Stimulated activated CD8-positive, alpha-beta memory T cell treated with anti-CD3 and anti-CD28 coated beads, Interleukin-2, amount 100 ng/mL, for 1 hour (primary cell): ENCODE measurements at places on chromosomes 5 and 9.
A peak's percentile ranks its signal among the peaks of the same experiment; 100 is the strongest.

GRCh38 chr5:82018462-82018861 lies 46.6 kb downstream of the ATG10 start:
- DNase-seq: no peak

- no peak for DNase-seq
Measured at GRCh38 chr5:176670449-176670848, 23.2 kb downstream of the TSPAN17 start.

- no peak for DNase-seq
Measured at GRCh38 chr5:179802950-179803562, 3.6 kb downstream of the MGAT4B start.

- DNase-seq: no peak
Measured at GRCh38 chr5:178547753-178548415, 42.3 kb downstream of the COL23A1 start.

- no peak for DNase-seq
Measured at GRCh38 chr9:100449420-100449819, 22.5 kb downstream of the MSANTD3 start.

DNA sequence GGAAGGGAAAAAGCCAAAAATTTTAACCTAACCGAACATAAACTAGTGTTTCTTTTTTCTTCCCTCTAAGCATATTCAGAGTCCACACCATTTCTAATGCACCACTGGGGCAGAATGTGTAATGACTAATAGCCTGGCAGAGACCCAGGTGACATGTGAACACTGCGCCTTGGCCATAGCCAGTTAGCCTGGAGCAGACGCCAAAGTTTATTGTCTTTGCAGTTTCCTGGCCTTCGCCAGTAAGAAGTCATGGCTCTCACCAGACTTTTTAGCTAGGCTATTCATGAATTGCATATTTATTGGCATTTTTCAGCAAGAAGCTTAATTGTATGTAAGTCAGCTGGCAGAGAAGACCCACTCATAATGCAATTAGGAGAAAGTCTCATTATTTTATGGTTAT lies 182.8 kb upstream of the SLC27A6 start:
- no peak for DNase-seq

DNA sequence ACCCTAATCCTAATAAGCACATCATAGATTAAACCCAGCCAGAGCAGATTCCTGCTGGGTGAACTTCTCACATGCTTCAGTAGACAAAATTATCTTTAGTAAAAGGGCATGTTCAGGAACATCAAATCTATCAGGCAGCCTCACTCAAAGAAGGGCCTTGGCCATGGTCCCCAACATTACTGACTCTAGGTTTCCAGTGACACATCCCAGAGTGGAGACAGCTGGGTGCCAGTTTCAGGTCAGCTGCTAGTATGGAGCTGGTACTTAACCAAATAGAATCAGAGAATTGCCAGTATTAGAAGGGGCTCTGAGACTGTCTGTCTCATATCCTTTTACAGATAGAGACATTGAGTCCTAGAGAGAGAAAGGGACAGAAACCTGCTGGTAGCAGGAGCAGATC lies 44.1 kb upstream of the GALNT10 start:
- DNase-seq: no peak

GRCh38 chr9:128244091-128244836 lies 31.5 kb downstream of the GOLGA2 start:
- no peak for DNase-seq

DNA sequence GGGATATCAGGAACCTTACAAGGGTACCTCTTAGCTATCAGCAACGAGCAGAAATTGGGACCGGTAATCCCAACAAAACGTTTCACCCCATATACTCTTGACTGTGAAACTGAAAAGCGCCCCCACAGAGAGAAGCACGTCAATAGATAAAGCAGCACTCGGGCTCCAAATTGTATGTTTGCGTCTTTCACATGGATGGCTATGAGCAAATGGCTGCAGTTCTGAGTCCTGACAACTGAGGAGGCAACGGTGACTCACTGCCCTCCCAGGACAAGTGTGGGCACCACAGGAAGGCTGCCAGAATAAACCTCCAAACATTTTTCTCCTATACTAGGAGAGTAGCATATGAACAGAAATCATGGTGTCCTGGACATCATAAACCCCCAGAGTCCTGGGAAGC lies 36.6 kb downstream of the SEMA4D start:
- no peak for DNase-seq

DNA sequence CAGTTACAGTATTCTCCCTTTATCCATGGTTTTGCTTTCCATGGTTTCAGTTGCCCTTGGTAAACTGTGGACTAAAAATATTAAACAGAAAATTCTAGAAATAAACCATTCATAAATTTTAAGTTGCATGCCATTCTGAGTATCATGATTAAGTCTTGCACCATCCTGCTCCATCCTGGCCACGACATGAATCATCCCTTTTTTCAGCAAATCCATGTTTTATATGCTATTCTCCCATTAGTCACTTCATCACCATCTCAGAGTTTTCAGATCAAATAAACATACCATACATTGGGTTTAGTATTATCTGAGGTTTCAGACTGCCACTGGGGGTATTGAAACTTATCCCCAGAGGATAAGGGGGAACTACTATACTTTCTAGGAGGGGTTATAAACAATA lies 234.4 kb upstream of the ATP10B start:
- no peak for DNase-seq

GRCh38 chr5:163005949-163006348 lies 431.4 kb upstream of the CCNG1 start:
- no peak for DNase-seq

DNA sequence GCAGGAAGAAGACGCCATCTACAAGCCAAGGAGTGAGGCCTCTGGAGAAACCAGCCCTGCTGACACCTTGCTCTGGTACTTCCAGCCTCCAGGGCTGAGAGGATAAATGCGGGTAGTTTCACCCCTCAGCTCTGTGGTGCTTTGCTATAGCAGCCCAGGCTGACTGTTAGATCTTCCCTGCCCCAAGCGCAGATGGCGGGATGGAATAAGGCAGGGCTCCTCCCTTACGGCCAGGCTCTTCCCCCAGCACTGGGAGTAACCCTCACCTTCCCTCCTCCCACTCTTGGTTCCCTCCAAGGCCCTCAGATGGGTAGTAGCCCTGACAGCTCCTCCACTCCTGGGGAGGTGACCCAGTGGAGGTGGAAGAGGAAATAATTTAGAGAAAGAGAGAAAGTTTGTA lies 285.1 kb downstream of the GADD45G start:
- DNase-seq: no peak

DNA sequence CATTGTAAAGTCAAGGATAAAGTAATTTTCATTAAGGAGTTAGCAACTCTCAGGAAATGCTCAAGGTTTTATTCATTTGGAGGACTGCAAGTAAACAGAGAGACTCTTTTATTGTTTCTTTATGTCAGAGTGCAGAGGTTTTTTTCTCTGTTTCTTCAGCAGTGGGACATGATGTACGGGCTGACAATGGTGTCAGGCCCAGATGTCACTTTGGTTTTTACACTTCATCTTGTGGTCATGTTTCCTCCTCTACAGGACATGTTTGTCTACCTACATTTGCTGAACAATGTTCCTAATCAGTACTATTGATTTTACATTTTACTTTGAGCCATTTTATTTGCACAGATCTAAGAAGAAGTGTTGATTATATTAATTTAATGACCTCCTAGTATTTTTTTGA lies 72.8 kb upstream of the PARP8 start:
- peak; percentile 6 for DNase-seq

GRCh38 chr9:32340361-32340760 lies 44.1 kb upstream of the ACO1 start:
- no peak for DNase-seq

DNA sequence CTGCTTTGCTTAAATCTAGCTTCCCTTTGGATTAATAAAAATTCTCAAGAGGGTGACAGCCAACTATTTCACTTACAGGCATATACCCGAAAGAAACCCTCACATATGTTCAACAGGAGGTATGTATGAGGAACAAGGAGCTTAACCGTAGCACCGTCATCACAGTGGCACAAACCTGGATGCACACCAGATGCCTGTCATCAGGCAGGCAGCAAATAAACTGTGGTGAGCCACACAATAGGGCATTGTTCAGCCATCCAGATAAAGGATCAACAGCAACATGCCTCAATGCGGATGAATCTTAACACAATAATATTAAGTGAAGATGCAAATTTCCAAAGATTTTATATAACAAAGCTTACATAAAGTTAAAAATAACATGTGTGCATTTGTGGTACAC lies 5.5 kb upstream of the TNFSF15 start:
- no peak for DNase-seq

DNA sequence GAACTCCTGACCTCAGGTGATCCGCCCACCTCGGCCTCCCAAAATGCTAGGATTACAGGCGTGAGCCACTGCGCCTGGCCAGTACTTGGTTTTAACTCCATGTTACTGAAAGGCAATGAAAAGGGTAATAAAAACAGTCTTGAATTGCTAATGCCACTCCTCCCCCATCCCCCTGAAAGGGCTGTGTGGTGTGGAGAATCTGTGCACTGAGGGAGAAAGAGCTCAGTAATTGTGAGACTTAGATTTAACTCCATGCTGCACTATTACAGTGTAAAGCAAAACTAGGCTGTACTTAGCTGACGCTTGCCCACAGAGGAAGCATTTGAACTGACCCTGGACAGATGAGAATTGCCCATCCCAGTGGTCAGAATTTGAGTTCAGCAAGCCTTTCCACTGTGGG lies 1662.4 kb upstream of the ACO1 start:
- no peak for DNase-seq

GRCh38 chr9:3035579-3036332 lies 191.9 kb upstream of the PUM3 start:
- DNase-seq: no peak
